ENCODE measurements at places on chromosomes 11 and 22. TPM values are rescaled to one million over a fixed set of nuclear protein-coding genes. Genes with fewer than 3 reads are reported as not detected.

- no peak within 1 kb of the TSS for H3K27ac ChIP-seq
- no peak for DNase-seq
- no peaks in the 10 kb centered on the region for H3K4me1 ChIP-seq
- H3K4me3 ChIP-seq: no peak within 1 kb of the TSS
- H3K36me3 ChIP-seq: no peaks in the 10 kb centered on the region
Observed at GRCh38 chr11:92224407-92225124, at the start of gene FAT3. Gene FAT3, plus strand, starts transcription at chr11:92224818. Its CDS starts 127,295 bp downstream, at chr11:92352113.

DNA sequence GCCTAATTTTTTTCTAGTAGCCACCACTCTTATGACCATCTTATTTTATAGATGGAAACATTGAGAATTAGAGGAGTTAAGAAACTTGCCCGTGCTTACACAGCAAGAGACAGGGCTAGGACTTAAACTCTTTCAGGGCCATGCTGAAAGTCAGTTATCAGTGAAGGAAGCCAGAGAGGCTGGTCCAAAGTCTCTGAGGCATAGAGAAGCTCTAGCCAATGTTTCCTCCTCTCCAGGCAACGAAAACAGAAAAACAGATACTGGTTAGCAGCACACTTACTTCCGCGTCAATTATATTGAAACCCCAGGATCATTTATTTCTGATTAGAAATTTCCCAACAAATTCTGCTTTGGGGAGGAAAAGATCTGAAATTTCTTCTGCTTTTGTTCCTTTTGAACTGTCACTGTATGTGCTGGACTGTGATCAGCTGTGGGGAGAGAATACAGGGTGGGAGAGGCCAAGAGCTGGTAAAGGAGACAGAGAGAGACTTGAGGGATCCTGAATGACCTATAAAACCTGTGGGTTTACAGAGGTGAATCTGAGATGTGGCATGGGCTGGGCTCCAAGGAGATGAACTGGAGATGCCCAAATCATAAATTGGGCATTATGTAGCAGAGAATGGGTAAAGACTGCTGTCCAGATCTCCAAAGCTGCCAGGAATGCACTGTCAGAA is 37.5 kb upstream of the CAPRIN1 start:
- H3K27ac ChIP-seq: no peak overlapping the region
- no peaks in the 10 kb centered on the region for H3K36me3 ChIP-seq
- H3K27me3 ChIP-seq: peaks cover 12% of the 10 kb centered on the region
- no peak overlapping the region for H3K4me3 ChIP-seq
- no peaks in the 10 kb centered on the region for H3K4me1 ChIP-seq
- DNase-seq: no peak

DNA sequence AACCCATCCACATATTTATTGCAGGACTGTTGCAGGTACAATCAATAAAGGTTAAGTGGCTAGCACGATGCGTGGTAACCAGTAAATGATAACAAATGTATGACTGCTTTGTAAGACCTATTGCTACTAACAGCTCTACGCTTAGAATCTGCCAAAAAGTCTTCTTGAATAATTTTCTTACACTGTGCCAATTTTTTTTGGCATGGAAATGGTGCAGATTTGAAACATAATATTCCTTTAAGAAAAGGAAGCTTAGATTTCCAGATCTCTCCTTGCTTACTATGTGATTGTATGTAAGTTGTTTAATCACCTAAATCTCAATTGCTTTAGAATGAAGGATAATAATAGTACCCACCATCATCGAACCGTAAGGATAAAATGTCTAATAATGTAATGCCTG is 192.0 kb downstream of the LRRC4C start:
- no peak for DNase-seq
- no peak overlapping the region for H3K4me3 ChIP-seq
- no peaks in the 10 kb centered on the region for H3K27me3 ChIP-seq
- H3K4me1 ChIP-seq: no peaks in the 10 kb centered on the region
- H3K27ac ChIP-seq: no peak overlapping the region

The TPBGL gene
- total RNA-seq: not detected

- H3K36me3 ChIP-seq: no peaks in the 10 kb centered on the region
- DNase-seq: no peak
- H3K4me3 ChIP-seq: no peak overlapping the region
Observed at GRCh38 chr11:11379661-11380060, 26.6 kb upstream of the CSNK2A3 start.

- no peak overlapping the region for H3K4me3 ChIP-seq
- DNase-seq: no peak
- no peaks in the 10 kb centered on the region for H3K4me1 ChIP-seq
- no peaks in the 10 kb centered on the region for H3K27me3 ChIP-seq
- no peak overlapping the region for H3K27ac ChIP-seq
Observed at GRCh38 chr11:87803748-87804147, 371.5 kb downstream of the RAB38 start.

DNA sequence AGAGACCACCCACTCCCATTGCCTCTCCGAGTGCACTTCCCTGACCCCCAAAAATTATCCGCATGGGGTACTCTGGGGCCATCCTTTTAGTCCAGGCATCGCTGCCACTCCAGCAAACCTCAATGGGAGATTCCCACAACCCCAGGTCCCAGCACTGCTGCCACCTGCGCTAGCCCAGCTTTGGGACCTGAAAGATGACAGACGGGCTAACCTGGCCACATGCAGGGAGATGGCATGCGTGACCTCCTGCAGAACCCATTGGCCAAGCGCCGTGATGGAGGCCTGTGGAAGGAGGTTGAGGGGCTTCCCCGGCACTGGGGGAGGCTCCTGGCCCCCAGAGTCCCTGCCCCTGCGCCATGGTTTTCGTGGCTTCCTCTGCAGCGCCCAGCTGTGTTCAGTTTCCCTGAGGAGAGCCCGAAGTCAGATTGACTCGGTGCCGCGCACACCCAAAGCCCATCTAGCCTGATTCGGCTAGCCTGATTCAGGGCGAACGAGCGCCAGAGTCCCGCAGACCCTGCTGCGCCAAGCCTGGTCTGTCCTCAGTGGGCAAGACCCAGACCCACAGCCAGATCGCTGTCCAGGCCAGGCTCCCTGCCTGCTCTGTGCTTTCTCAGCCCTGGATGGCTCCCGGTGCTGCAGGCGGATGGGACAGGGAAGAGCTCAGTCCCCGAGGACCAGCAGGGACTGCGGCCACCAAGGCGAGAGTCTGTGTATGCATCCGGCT is 751 bp upstream of the WNT7B start:
- no peaks in the 10 kb centered on the region for H3K36me3 ChIP-seq
- DNase-seq: peak; percentile 32
- H3K4me1 ChIP-seq: peaks cover 25% of the 10 kb centered on the region
- H3K4me3 ChIP-seq: peak overlapping the region; percentile 60

DNA sequence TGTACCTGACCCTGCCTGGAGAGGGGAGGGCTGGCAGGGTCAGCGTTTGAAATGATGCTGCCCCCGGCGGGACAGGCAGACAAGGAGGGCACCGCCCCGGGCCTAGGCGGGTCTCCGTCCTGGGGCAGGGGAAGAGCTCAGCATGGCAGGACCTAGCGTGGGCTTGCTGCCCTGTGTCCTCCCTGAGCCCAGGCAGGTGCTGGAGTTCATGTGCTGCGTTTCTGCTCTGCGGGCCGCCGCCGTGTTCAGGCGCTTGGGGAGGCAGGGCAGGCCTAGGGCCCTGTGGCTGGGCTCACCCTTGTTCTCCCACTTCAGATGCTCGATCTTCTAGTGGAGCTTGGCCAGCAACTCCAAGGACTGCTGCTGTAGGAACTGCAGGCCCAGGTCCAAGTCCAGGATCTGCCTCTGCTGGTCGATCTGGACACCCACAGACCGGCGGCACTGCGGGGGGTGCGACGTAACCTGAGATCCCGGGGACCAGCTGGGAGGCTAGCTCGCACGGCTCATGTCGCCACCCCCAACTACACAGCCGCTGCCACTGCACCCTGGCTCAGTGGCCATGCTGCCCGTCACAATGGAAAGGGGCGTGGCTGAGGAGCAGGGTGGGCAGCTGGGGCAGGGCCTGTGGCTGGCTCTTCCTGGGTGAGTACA is 84.4 kb downstream of the MED15 start:
- peaks cover 8% of the 10 kb centered on the region for H3K36me3 ChIP-seq
- H3K27ac ChIP-seq: no peak overlapping the region
- no peak for DNase-seq
- H3K4me1 ChIP-seq: no peaks in the 10 kb centered on the region
- no peaks in the 10 kb centered on the region for H3K27me3 ChIP-seq

DNA sequence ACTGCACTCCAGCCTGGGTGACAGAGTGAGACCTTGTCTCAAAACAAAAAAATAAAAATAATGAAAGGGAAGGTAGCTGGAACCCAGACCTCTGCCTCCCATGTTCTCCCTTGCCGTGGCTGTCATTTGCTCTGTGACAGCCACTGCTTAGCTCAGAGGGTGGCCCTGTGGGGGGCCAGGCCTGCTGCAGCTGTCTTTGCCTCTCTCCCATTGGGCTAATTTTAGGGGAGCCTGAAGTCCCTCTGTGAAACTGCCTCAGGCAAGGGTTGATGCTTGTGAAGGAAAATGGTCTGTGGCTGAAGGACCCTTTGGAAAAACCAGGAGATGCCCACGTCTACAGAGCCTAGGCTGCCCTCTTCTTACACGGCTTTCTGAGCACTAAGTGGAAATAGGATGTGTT is 42.9 kb downstream of the C11orf91 start:
- H3K4me1 ChIP-seq: no peaks in the 10 kb centered on the region
- H3K27ac ChIP-seq: no peak overlapping the region
- DNase-seq: no peak
- H3K36me3 ChIP-seq: no peaks in the 10 kb centered on the region
- H3K27me3 ChIP-seq: peaks cover 10% of the 10 kb centered on the region

- no peaks in the 10 kb centered on the region for H3K27me3 ChIP-seq
- H3K4me1 ChIP-seq: no peaks in the 10 kb centered on the region
- peaks cover 29% of the 10 kb centered on the region for H3K36me3 ChIP-seq
- no peak for DNase-seq
Observed at GRCh38 chr11:78212586-78213371, 24.1 kb downstream of the USP35 start.

DNA sequence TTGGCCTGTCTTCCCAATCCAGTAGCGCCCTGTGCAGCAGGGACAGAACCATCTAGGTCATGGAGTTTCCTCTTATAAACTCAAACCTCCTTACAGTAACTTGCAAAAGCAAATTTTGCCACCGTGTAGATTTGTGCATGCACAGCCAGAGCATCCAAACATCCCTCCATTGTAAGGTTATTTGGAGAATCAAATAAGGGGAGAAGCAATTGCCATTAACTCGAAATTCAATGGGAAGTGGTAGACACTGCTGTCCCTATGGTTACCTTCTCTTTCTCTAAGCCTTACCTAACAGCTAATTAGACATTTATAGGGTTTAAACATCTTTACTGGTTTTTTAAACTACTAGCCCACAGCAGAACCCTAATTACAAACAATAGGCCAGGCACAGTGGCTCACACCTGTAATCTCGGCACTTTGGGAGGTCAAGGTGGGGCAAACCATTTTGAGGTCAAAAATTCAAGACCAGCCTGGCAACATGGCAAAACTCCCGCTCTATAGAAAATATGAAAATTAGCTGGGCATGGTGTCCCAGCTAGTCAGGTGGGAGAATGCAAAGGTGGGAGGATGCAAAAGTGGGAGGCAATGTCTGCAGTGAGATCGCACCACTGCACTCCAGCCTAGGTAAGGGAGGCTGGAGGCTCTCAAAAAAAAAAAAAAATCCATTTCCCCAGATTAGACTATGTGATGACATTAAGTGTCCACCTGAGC is 6.6 kb downstream of the HSPA8 start:
- H3K27me3 ChIP-seq: no peaks in the 10 kb centered on the region
- no peak for DNase-seq
- peaks cover 79% of the 10 kb centered on the region for H3K36me3 ChIP-seq
- H3K27ac ChIP-seq: peak overlapping the region; percentile 50

The APOA4 gene
- total RNA-seq: not detected

DNA sequence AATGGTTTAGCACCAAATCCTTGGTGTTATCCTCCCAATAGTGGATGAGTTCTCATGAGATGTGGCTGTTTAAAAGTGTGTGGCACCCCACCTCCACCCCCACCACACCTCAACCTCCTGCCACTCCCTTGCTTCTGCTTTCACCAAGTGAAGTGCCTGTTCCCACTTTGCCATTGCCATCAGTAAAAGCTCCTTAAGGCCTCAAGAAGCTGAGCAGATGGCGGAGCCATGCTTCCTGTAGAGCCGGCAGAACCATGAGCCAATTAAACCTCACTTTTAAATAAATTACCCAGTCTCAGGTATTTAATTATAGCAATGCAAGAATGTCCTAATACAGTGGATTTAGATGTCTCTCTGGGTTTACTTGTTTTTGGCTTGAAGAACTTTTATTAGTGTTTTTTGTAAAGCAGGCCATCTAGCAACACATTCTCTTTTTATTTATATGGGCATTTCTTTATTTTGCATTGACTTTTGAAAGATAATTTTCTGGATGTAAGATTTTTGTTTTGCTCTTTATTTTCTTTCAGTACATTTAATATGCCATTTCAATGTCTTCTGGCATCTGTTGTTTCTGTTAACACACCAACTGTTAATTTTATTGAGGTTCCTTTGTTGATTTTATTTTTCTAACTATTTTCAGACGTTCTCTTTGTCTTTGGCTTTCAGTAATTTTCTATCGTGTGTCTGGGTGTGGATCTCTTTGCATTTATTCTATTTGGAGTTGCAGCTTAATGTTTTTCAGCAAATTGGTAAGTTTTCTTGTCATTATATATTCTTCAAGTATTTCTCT is 724.5 kb upstream of the CNTN5 start:
- no peaks in the 10 kb centered on the region for H3K27me3 ChIP-seq
- H3K4me3 ChIP-seq: no peak overlapping the region
- H3K27ac ChIP-seq: no peak overlapping the region

DNA sequence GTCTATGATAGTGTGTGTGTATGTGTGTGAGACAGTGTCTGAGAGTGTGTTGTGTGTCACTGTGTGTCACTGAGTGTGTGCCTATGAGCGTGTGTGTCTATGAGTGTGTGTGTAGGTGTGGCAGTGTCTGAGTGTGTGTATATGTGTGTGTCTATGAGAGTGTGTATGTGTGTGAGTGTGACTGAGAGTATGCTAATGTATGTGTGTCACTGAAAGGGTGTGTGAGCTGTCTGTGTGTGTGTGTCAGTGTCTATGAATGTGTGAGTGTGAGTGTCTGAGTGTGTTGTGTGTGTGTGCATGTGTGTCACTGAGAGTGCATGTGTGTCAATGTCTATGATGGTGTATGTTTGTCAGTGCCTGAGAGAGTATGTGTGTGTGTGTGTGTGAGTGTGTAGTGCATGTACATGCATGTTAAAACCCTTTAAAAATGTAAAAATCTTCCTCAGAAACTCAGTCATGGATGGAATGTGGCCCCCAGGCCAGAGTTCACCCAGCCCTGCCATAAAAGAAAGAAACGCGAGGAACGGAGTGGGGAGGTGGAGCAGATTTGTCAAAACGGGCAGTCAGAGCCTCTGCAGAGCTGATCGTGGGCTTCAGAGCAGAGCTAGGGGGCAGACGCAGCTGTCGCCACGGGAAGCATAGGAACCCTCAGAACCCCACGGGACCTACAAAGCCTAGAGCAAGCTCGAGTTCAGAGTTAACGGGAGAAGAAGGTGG is 218.8 kb downstream of the CTTN start:
- no peak for DNase-seq

GRCh38 chr22:19048531-19048930 is 73.7 kb downstream of the DGCR2 start:
- H3K36me3 ChIP-seq: peaks cover 92% of the 10 kb centered on the region
- H3K27me3 ChIP-seq: no peaks in the 10 kb centered on the region
- DNase-seq: no peak
- H3K27ac ChIP-seq: no peak overlapping the region
- no peak overlapping the region for H3K4me3 ChIP-seq
- no peaks in the 10 kb centered on the region for H3K4me1 ChIP-seq

GRCh38 chr11:85572056-85572455 is 55.1 kb downstream of the DLG2 start:
- H3K4me3 ChIP-seq: no peak overlapping the region
- no peaks in the 10 kb centered on the region for H3K4me1 ChIP-seq
- no peak for DNase-seq
- no peaks in the 10 kb centered on the region for H3K36me3 ChIP-seq

- no peak overlapping the region for H3K4me3 ChIP-seq
- DNase-seq: no peak
- H3K27ac ChIP-seq: no peak overlapping the region
- no peaks in the 10 kb centered on the region for H3K36me3 ChIP-seq
- peaks cover 32% of the 10 kb centered on the region for H3K27me3 ChIP-seq
Observed at GRCh38 chr11:8601376-8602133, 7.5 kb upstream of the STK33 start.

Data from activated B cell treated with CpG ODN at 0.5 μM for 24 hours (primary cell).